DMS79 treated with DMSO at 0.1 percent for 48 hours (cell line): ENCODE measurements at places on chromosomes 5 and 9.
A peak's percentile ranks its signal among the peaks of the same experiment; 100 is the strongest.

- DNase-seq = peak; percentile 3
Measured at GRCh38 chr5:43729846-43730478, 127.0 kb downstream of the NNT start.

GRCh38 chr5:31581498-31582099 lies 49.5 kb downstream of the C5orf22 start:
- peak; percentile 3 for DNase-seq

DNA sequence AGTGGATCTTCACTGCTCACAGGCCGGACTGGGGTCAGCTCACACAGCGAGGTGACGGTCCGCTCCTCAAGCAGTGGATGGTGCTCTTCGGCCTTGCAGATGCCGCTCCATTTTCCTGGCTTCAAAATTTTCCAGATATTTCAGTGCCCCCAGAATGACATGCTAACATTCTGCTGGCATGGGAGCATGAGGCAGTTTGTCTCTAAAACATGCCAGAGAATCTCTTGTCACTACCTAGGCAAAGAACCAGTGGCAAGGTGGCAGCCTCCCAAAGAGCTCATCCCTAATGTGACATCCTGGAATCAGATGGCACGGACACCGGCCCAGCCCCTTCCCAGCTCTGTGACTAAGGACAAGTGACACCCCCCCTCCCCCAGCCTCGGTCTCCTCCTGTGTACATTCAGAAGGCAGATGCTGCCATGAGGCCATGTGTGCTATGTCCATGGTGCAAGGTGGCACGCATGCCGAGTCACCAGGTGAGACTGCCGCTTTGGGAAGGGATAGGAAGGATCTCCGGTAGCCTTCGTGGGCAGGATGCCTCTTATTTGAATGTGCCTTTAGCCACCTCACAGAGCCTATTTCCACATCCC lies 2.7 kb downstream of the S1PR3 start:
- DNase-seq = no peak

DNA sequence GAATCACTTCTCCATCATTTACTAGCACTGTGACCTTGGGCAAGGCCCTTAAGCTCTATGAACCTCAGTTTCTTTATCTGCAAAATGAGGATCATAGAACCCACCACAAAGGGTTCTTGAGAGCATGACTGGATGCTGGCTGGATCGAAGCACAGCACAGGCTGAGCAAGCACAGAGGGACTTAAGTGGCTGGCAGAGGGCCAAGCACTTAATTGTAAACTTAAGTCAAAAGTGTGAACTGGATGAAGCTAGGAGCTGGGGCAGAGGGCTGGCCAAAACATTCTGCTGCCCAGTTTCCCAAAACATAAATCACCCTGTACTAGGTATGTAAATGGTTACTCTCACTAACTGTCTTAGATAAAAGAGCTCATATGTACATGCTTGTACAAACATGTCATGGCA lies 112.3 kb upstream of the WWC1 start:
- DNase-seq = no peak

DNA sequence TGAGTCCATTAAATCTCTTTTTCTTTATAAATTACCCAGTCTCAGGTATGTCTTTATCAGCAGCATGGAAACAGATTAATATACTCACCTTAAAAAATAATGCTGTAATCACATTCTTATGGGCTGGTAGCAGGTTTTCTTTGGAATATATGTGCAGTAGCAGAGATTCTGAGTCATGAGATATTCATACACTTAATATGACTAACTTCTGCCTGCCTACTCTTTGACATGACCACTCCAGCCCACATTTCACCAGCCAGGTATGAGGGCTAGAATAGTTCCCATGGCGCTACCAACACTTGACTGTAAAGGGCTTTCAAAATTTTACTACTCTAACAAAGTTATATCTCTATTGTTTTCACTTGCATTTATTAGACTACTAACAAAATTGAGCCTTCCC lies 74.1 kb upstream of the GHR start:
- no peak for DNase-seq

- DNase-seq = no peak
Measured at GRCh38 chr5:73136055-73136562, 15.7 kb downstream of the TMEM171 start.

DNA sequence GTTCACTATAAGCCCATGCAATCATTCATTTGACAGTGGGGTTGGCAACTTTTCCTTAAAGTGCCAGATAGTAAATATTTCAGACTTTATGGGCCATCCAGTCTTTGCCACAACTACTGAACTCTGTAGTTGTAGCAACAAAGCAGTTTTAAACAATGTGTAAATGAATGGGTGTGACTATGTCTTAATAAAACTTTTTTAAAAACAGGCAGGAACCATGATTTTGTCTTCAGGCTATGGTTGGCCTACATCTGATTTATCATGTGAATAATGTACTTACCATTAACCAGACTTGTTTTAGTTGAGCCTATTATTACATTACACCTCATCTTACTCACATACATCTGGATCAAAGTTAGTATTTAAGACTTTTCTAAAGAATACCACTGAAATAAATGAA lies 361.6 kb downstream of the GABRG2 start:
- no peak for DNase-seq

DNA sequence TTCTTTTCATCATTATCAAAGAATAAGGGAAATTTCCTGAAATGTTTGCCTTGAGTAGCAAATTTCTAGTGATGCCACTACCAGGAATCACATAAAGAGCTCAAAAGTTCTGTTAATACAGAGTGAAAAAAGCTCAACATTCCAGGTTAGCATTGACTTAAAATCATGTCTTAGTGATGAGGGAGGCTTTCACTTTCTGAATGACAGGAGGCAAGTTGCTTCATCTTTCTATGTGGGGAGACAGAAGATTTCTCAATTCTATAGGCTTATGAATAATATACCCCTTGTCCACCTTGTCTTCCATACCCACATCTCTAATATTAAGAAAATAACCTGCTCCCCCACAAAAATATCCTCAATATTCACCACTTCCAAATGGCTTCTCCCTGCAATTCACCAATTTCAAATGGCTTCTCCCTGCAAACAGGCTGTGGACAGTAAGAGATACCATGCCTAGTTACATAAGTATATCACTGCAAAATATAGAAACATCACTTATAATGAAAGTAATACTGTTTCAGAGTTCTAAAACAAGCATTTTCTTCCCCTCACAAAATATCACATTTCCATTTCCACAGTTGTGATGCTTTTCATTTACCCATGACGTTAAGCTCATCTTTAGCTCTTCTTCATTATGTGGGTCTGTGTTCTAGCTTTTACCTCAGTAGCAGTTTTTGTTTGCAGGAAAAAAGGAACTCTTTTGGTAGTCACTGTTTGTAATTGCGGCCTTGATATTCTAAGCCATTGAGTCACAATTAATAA lies 2.2 kb upstream of the JAK2 start:
- no peak for DNase-seq
